Spinal cord (tissue), 10 donors: ENCODE measurements at places on chromosomes 3 and 15.
A peak's percentile ranks its signal among the peaks of the same experiment; 100 is the strongest.

- DNase-seq, result no peak
Measured at GRCh38 chr15:48500595-48500994, 144.9 kb downstream of the FBN1 start.

GRCh38 chr3:24165603-24165982, 220.5 kb downstream of the NR1D2 start:
- no peak for DNase-seq

GRCh38 chr3:151322511-151322910, 5.9 kb upstream of the GPR87 start:
- DNase-seq, result no peak

DNA sequence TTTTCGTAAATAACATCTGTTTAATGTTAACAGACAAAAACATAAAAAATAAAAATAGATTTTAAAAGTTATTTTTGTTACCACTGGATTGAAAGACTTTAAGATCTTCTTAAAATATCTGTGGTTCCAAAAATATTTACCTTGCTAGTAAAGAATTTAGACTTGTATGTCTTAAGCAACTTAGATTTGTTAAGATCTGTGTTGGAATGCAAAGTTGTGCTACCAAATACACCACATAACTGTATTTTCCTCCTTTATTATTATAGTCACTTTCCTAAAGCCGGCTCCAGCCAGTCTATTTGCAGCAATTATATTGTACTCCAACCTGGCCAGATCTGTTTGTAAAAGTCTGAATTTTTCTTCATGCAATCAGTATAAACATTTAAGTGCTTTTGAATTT, 63.7 kb downstream of the SPRED1 start:
- no peak for DNase-seq

GRCh38 chr3:13034109-13034800, 39.0 kb downstream of the IQSEC1 start:
- DNase-seq, result no peak

DNA sequence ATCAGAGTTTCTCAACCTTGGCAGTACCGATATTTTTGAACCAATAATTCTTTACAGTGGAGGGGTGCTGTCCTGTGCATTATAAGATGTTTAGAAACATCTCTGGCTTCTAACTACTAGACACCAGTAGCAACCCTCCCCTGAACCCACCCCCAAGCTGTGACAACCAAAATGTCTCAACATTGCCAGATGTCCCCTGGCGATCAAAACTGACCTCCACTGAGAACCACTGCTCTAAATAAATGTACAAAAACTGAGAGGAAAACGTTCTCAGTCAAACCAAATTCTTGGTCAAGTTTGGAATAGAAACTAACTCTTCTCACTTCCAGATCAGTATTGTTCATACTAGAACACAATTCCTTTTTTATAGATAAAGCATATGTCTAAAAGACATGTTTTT, 58.5 kb downstream of the GPR160 start:
- no peak for DNase-seq

- no peak for DNase-seq
Measured at GRCh38 chr3:14570864-14571263, 30.7 kb upstream of the GRIP2 start.

DNA sequence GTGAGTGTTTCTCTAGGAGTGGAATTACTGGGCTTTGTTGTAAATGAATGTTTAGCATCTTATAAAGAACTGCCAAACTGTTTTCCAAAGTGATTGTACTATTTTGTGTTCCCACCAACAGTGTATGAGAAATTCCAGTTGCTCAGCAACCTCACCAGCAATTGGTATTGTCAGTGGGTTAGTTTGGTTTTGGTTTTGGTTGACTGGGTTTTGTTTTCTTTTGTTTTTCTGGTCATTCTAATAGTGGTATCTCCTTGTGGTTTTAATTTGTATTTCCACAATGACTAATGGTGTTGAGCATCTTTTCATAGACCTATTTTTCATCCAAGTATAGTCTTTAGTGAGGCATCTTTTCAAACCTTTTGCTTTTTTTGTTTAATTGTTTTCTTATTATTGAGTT, 27.1 kb downstream of the FILIP1L start:
- DNase-seq, result peak; percentile 23

GRCh38 chr3:136621628-136622027, 130.6 kb downstream of the STAG1 start:
- no peak for DNase-seq

GRCh38 chr3:54309601-54310000, 187.2 kb downstream of the CACNA2D3 start:
- DNase-seq, result no peak

DNA sequence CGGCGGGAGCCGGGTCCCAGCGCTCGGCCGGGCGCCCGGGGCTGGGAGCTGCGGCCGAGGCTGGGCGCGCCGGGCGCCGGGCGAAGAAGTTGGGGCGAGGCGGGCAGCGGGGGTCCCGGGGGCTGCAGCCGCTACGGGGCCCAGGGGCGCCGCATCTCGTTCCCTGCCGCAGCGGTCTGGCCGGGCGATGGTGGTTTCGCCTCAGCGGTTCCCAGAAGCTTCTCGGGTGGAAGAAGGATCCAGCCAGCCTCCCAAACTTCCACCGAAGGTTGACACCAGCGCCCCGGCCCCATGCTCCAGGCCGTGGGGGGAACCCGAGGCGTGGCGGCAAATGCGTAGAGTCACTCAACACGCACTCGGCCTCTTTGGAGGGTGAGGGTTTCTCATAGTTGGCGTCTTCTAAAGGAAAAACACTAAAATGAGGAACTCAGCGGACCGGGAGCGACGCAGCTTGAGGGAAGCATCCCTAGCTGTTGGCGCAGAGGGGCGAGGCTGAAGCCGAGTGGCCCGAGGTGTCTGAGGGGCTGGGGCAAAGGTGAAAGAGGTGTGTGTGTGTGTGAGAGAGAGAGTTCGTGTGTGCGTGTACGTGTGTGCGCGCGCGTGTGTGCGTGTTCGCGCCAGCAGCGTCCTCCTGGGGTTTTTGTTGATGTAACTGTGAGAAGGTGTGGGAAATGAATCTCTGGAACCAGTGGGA, 940 bp downstream of the BOC start:
- DNase-seq, result no peak

DNA sequence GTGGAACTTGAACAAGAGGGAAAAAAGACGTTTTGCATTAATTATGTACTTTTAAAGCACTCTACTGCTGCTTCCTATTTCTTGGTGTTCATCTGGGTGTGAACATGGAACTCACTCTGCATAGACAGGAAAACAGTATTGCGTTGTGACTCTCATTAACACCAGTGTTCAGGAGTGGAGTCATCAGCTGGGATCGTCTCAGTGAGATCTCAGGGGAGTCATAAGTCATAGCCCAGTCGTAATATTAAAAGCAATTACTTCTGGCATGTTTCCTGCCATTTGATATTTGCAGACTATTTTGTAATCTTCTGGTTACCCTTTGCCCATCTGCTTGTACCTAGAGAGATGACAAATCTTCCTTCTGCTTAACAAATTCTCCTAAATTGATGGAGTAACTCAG, 462.0 kb upstream of the ATP11B start:
- no peak for DNase-seq

DNA sequence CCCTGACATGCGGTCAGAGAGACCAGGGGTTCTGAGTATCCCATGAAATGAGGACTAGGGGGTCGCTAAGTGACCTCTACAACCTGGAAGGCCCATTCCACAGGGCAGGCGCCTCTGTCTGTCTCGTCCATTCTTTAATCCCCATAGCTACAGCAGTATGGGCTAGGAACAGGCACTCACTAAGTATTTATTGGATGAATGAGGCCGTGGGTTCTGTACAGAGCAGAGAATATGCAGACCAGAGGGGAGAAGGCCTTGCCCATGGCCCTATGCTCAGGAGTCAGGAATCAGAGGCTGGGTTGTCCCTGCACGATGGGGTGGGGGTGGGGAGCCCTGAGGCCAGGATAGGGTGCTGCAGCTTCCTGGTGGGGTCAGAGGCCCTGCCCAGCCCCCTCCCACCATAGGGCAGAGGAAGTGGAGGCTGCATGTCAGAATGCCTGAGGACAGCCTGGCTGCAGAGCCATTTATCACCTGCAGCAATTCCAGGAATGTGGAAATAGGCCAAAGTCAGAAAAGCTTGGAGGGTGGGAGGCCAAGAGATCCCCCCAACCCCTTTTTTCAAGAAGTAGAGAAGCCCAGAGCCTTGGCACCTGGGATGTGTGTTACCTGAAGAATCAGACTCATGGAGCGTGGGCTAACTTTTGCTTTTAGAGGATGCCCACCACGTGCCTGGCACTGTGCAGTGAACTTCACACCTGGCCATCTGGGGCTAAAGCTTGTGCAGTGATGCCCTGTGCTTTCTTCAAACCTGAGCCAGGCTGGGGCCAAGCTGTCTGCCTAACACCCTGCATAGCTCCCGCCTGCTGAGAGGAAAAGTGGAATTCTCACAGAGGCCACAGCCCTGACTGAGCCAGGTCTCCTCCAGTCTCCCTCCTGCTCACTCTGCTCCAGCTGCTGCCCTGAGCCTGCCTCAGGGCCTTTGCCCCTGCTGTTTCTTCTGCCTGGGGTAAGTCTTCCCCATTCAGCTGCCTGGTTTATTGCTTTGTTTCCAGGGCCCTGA, 109.4 kb downstream of the WNT7A start:
- no peak for DNase-seq

GRCh38 chr15:87419344-87419743, 837.2 kb downstream of the NTRK3 start:
- DNase-seq, result no peak

DNA sequence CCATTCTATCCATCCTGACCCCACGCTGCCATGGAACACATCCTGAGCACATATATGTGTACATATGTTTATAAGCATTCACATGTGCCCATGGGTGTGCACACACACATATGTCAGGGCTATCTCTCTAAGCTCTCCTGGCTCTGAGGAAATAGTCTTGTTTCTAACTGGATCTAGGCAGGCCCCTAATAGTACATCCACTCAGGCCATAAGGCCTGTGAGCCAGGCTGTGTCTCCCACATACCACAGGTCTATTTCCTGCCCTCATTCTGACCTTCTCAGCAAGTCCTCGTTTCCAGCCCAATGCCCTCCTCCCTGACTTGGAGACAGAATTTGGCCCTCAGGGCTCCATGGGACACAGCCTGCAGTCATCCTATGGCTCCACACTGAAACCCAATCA, 284.8 kb upstream of the CTNNB1 start:
- DNase-seq, result no peak

GRCh38 chr3:11915621-11916424, 69.1 kb upstream of the TAMM41 start:
- DNase-seq, result no peak

DNA sequence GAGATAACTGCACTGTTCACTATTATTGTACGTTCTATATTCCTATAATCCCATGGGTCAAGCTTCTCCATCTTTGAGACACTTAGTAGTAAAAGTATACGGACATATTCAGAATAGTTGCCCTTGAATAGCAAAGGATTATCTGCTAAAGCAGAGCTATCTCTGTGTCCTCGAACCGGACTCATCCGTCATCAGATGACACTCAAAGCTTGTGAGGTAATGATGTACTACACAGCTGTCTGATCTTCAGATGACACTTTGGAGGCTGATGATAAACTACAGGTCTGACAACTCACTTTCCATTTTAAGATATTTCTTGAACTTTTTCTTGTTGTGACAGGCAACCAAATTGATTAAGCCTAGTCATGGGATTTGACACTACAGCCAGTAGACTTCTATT, 240.2 kb downstream of the SCAPER start:
- no peak for DNase-seq

- no peak for DNase-seq
Measured at GRCh38 chr15:60371175-60372051, 26.4 kb downstream of the ANXA2 start.

- DNase-seq, result no peak
Measured at GRCh38 chr3:39166932-39167532, 13.6 kb upstream of the CSRNP1 start.

DNA sequence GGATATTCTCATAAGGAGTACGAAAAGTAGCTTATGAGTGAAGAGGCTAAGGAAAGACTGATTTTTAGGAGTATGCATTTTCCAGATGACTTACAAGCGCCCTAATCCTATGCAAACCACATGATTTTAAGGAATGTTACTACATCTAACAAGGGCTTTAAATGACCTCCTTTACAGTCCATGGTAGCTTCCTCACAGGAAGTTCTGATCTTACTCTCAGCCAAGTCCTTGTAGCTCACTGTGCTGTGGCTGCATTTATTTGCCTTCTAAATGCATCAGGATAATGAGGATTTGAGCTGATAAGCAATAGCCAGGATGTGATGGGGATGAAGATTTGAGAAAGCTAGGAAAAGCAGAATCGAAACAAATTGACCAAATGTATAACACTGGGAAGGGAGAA, 896.0 kb downstream of the MCTP2 start:
- no peak for DNase-seq

GRCh38 chr3:117666812-117667211, 957.2 kb downstream of the TUSC7 start:
- DNase-seq, result no peak

DNA sequence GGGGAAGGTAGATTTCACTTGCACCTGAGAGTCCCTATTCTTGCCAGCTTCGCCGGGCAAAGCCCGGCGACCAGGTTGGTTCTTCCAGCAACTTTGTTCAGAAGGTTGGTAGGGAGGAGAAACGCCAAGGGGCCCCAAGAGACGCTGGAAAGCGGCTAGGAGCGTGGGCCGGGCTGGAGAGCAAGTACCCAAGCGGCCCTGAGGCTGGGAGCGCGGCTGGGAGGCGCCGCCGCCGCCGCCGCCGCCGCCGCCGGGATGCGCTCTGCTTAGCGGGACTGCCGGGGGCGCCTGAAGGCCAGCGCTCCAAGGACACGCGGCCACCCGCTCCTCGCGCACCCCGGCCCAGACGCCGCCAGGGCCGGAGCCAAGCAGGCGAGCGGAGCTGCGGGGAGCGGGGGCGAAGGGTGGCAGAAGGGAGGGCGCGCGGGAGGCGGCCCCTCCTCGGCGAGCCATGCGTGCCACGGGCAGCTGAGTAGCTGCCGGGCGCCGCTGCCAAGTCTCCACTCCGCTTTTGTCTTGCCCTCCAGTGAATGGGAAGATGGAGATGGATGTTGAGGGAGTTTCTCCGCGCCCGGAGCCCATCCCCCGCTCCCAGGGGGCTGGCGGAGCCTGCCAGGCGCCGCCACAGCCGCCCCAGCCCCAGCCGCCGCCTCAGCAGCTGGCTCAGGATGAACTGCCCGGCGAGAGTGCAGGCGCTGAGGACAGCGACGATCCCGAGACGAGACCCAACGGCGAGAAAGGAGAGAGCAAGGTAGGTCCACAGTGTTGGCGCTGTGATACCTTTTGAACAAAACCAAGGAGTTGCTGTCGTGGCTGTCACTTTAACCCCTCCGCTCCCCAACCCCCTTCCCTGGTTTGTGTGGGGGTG, 227.4 kb upstream of the AZI2 start:
- peak; percentile 59 for DNase-seq

DNA sequence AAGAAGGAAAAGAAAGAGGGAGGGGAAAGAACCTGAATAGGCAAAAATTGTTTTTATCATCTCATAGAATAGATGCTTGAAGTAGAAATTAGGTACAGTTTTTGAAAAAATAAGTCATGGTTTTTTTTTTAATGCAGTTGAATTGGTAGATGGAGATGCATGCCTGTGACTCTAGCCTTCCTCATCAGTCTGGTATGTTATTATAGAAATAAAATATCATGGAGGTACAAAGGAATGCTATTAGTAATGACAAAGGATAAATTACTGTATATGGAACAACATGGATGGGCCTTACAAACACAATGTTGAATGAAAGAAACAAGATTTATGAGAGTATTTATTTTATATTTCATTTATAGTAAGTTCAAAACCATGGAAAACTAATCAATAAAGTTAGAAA, 162.4 kb upstream of the GALNT15 start:
- DNase-seq, result no peak

GRCh38 chr3:124885466-124886167, 1.5 kb downstream of the ITGB5 start:
- peak; percentile 42 for DNase-seq
